ENCODE measurements at places on chromosomes 13 and 19.

DNA sequence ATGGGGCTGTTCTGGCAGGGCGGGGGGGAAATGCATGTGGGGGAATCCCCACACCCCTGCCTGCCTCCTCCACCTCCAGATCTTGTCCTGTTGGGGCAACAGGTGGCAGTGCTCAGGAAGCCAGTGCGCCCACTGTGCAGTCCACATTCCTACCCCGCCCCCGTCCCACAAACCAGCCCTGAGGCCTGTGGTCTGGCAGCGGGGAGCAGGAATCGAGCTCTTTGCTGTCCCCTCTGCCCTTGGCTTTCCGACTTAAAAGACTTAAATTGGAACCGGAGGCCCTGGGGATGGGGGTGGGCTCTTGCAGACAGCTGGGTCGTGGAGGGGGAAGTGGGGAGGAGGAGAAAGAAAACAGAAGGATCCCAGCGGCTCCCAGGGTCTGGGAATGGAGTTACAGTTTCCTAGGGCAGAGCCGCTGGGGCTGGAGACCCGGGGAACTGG lies 4.3 kb downstream of the NANOS3 start:
- DNase-seq, result no peak

GRCh38 chr13:107866032-107866940 lies 349.1 kb downstream of the LIG4 start:
- no peak for DNase-seq

- DNase-seq, result no peak
These were observed 785.4 kb downstream of the UQCRFS1 start for GRCh38 chr19:28427376-28428083.

DNA sequence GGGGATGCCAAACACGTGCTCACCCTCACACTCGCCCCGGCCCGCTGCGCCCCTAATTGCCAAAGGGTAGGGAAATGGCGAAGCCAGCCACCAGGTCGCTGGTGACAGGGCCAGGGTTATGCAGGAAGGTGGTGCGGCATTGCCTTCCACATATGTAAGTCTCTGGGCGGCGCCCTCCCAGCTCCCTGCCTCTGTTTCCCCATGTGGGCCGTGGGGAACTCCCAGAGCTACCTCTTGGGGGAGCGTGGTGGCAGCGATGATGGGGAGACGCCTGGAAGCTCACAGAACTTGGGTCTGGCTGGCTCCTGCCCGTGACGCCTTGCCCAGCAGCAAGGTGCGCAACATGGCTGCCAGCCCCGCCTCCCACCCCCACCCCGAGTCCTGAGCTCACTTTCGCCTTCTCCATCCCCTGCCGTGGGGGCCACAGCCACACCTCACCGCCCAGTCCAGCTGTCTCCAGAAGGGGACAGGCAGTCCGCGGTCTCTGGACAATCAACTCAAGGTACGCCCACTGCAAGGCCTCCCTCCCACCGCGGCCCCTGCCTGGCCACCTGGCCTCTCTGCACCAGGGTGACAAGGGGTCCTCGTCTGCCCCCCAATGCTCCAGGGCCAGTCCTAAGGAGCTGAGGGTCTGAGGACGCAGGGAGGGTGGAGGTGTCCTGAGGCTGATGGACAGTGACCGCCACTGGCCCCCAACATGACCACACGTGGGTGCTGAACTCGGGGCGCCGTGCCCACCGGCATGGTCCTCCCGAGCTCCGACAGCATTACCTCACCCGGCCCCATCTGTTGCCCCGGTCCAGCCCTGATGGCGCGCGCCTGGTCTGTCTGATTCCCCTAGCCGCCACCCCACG lies 6.6 kb downstream of the C19orf25 start:
- DNase-seq, result peak; percentile 49

GRCh38 chr19:30649934-30650614 lies 277.9 kb downstream of the ZNF536 start:
- DNase-seq, result no peak

DNA sequence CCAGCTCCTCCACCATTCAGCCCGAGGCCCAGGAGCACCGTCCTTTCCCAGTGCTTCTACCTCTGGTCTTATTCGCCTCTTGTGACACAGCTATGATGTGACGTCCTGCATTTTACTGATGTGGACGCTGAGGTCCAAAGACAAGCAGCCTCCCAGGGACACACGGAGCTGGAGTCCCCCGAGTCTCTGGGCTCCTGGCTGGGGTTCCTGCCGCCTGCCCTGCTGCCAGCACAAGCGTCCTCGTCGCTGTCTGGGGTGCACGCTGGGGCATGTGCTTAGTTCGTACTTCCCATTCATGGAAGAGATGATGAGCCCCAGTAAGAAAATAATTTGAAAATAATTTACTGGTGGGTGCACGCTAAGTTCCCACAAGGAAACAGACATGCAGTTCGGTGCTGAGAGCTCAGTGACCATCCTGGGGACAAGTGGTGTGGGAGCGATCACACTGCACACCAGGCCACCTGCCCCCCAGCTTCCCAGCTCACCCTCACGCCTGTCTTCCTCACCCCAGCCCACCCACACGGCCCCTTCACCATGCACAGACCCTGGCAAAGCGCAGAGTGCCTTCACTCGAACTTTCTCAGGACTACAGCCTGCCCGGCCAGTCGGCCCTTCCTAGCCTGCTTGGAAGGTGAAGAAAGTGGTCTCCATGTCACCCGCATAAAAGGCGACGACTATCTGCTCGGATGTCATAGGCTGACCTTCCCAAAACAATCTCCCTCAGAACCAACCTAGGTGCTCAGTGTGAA lies 14.2 kb upstream of the CFAP97D2 start:
- no peak for DNase-seq

DNA sequence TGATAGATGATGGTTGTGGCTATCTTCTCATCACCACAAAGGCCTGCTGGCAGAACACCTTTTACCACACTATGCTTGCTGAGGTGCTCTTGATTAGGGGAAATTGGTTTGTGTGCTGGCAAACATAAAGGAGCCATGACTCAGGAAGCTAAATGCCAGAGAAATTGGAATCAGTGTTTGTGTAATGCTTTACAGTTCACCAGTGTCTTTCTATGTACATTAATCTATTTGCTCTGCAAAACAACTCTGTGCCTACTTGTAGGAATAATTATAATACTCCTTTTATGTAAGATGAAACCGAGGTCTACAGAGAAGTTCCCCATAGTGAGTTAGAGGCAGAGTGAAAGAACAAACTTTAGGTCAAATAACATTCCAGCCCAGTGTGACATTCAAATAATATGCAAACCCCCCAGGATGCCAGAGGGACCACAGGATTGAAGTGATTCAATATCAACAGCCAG lies 390.5 kb upstream of the HTR2A start:
- no peak for DNase-seq

GRCh38 chr19:677201-677600 lies 1.0 kb downstream of the FSTL3 start:
- peak; percentile 43 for DNase-seq

- DNase-seq, result no peak
These were observed 26.9 kb upstream of the TUBGCP3 start for GRCh38 chr13:112614835-112615234.

DNA sequence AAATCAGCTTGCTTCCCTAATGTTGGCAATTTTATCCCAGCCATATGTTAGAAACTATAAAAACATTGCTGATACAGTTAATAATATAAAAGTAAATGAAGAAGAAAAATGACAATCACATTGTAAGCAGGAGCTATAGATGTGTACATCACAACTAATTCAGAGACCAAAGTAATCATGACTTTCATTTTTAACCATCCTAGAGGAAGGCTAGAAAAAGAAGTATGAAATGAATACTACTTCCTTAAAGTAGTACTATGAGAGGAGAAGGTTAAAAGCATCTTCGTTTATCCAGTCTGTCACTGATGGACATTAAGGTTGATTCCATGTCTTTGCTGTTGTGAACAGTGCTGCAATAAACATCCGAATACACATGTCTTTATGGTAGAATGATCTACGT lies 135.5 kb downstream of the IRS2 start:
- no peak for DNase-seq

DNA sequence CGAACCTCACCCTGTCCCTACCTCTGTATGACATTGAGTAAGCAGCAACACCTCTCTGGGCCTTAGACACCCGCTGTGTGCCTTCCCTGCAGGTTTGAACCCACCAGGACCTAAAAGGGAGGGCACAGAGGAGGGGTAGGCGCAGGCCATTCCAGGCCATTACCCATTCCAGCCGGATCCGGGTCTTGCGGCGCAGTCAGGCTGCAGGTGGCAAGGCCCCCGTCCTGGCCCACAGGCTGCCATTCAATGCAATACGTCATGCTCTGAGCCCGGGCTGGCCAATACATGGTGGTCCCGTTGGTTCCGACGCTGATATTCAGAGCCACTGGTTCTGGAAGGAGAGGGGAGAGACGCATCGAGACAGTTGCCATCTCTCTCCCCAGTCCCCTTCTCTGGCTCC lies 17.4 kb downstream of the IL12RB1 start:
- no peak for DNase-seq

- DNase-seq, result no peak
These were observed 364.2 kb downstream of the IRS2 start for GRCh38 chr13:109422161-109422560.
